ENCODE measurements at places on chromosomes 13 and 19.

GRCh38 chr19:4491446-4491845 is 19.3 kb downstream of the HDGFL2 start:
- no peak for DNase-seq

DNA sequence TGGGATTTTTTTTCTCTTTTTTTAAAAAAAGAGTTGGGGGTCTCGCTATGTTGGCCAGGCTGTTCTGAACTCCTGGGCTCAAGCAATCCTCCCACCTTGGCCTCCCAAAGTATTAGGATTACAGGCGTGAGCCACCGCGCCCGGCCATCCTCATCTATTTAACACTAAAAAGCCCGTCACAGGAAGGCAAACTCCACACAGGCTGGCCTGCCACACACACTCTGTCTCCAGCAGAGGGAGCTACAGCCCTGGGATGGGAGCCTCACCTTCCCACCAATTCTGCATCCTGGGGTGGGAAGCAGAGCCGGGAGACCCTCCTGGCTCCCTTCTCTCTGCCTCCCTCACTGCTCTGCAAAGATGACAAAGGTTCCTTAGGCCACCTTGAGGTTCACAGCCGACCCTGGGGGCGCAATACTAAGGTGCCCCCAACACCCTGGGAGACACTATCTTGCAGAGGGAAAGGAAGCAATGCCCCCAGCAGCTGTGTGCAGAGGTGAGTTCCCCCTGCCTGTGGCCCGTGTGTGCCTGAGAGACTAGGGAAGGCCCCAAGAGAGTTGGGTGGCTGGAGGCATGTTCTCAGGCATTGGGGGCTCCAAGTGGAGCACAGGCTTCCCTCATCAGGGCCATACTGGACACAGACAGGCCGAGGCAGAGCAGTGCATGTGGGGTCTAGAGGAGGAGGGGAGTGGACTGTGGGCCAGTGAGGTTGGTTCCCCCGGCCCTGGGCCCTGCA is 27.4 kb upstream of the TIMM44 start:
- peak; percentile 48 for DNase-seq

DNA sequence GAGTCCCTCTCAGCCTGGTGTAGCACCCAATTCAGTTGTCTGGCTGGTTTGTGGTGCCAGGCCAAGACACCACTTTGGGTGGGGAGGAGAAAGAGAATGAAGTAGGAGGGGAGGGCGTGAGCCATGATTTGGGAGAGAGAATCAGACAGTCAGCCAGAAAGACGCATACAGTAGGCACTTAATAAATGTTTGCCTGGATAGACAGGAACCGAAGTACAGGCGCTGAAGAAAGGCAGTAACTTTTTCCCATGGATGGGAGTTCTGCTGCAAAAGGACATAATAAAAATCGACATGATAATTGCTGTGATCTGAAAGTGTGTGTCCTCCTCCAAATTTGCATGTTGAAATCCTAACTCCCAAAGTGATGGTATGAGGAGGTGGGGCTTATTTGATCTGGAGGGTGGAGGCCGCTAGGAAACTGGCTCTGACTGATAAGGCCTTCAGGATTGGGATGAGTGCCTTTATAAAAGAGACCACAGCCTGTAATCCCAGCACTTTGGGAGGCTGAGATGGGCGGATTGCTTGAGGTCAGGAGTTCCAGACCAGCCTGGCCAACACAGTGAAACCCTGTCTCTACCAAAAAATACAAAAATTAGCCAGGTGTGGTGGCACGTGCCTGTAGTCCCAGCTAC is 38.4 kb upstream of the PDCD5 start:
- DNase-seq: no peak

GRCh38 chr13:90824032-90824431 is 523.5 kb upstream of the MIR17HG start:
- no peak for DNase-seq

DNA sequence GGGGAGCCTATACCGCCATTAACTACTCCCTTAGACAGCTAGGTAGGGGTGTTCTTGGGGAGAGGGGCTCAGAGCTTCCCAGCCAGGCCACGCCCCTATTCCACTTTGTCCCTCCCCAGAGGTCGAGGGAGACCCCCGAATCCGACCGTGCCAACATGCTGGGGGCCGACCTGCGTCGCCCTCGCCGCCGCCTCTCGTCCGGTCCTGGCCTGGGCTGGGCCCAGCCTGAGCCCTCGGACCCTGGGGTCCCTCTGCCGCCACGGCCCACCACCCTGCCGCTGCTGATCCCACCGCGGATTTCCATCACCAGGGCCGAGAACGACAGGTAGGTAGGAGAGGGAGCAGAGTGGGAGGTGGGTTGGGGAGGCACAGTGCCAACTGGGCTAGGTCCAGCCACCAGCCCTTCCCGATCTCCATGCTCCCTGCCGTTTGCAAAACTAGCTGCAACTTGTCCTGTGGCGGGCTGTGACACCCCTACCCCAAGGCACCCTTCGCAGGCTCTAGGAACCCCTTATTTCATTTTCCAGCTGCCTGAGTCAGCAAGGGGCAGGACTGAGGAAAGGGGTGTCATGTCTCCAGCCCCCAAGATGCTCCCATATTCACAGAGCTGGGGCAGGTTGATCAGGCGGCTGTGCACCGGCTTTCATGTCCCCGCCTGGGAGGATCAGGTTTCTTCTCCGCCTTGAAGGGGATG is 2.6 kb upstream of the PDE4A start:
- peak; percentile 34 for DNase-seq

DNA sequence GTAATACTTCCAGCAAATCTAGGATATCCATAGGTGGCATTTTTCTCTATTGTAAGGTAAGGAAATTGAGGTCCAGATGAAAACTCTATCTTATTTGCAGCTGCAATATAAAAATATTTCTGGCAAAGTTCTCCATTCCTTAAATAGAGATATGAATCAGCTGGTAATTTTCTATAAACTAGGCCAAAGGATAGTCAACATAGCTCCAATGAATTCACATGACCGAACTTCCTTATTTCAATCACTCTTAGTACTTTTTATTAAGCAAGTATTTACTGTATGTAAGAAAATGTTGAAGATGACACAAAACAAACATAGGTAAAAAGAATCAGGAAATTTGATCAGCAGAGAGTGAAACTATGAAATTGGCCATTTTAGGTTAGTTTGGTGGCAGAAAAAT is 13.0 kb upstream of the LCP1 start:
- no peak for DNase-seq

GRCh38 chr19:53432088-53432661 is 391 bp downstream of the ZNF761 start:
- peak; percentile 27 for DNase-seq

GRCh38 chr13:99334221-99334620 is 27.0 kb upstream of the GPR183 start:
- DNase-seq: no peak

Measured in stimulated activated naive CD8-positive, alpha-beta T cell treated with anti-CD3 and anti-CD28 coated beads, Interleukin-15, Interleukin-2, amounts not matched to agents 100 U/mL and 50 U/mL, for 24 hours (primary cell).